Putamen (tissue), 1 donor: ENCODE measurements at places on chromosomes 2 and 18.

- no peak for DNase-seq
These were observed 386.1 kb downstream of the SOCS6 start for GRCh38 chr18:70674896-70675295.

DNA sequence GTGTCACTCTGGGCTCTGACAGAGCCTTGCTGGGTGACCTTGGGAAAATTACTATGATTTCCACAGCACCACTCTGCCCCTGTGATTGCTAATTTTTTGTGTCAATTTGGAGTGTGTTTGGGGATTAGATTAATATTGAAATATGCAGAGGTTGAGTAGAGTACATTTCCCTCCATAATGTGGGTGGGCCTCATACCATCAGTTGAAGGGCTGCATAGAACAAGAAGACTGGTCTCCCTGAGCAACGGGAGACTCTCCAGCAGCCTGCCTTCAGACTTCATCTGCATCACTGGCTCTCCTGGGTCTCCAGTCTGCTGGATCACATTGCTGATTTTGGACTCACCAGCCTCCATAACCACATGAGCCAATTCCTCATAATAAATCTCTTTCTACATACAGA, 313.7 kb downstream of the TNS1 start:
- DNase-seq, result no peak

GRCh38 chr18:2050702-2051201, 520.6 kb downstream of the METTL4 start:
- no peak for DNase-seq

GRCh38 chr18:27461957-27462356, 276.8 kb upstream of the CHST9 start:
- DNase-seq, result no peak

DNA sequence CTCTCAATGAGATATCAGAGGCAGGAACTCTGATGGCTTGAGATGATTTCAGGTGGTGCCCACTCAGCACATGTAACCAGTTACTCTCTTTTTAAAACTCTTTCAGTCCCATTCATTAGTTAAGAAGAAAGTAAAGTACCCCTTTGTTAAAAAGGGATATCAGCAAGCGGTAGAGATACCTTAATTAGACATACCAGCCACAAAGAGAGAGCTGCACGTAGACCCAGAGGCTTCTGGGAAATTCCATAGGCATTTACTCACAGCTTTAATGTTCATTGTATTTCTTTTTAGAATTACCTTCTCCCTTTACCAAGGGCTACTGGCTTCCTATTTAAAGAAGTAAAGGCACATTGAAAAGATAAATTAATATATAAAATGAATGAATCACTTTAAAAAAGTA, 63.3 kb downstream of the LYPD6B start:
- DNase-seq, result no peak

DNA sequence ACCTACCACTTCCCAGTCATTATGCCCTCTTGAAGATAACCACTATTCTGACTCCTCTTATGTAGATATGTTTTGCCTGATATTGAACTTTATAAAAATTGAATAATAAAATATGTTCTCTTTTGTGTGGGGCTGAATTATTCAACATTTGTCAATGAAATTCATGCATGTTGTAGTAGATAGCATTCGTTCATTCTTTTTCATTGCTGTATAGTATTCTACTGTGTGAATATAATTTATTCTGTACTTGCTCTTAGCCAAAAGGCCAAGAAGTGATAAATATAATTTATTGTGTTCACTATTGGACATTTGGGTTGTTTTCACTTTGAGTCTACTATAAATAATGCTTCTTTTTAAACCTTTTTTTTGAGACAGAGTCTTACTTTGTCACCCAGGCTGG, 29.0 kb downstream of the EML6 start:
- DNase-seq, result no peak

DNA sequence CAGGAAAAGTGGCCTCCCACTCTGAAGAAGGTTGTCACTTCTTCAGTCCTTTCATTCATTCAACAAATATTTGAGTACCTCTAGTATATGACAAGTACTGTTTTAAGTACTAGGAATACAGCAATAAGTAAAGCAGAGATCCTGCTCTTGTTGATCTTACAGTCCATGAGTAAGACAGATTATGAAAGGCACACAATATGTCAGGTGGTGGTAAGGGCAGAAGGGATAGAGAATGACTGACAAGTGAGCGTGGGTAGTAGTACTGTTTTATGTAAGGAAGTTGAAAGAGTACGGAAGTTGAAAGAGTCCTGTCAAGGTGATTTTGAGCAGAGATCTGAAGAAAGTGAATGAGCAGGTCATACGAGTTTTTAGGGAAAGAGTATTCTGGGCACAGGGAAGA, 111.3 kb downstream of the GALNT1 start:
- DNase-seq, result no peak

DNA sequence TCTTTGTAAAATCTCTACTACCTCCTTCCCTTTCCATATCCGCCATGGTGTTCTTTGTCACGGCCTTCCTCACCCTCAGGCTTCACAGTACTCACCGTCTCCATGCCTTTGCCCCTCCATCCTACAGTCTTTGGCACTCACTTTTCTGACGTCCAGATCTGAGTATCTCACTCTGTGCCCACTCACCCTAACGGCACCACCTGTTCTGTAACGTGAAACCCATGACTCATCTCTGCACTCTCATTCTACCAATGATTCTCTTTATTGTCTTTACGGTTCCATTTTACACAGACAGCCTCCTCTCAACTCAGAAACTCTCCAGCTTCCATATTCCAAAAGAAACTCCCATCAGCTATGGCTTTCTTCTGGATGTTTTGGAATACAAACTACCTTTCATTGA, 56.7 kb downstream of the NETO1 start:
- no peak for DNase-seq

DNA sequence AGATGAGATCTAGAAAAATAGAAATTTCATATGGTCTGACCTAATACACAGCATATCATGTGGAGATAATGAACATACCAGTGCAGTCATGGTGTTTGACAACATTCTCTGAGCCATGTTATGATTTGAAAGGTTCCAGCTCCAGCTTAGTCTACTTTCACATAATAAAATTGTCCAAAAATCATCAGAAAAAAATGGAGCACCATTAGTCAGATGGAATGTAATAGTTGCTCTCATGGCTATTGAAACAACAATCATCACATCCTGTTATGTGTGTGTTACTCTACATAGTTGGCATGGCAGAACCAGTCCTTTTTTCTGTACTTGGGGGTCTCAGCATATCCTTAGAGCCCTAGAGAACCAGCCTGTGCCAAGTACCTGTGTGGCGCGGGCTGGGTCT, 678.9 kb upstream of the FANCL start:
- DNase-seq, result no peak

- peak; percentile 61 for DNase-seq
These were observed 57.5 kb upstream of the AGPS start for GRCh38 chr2:177334940-177335543.

GRCh38 chr2:26503231-26503880, 25.4 kb upstream of the OTOF start:
- DNase-seq, result peak; percentile 24

GRCh38 chr2:16726577-16726976, 60.9 kb upstream of the CYRIA start:
- DNase-seq, result no peak

DNA sequence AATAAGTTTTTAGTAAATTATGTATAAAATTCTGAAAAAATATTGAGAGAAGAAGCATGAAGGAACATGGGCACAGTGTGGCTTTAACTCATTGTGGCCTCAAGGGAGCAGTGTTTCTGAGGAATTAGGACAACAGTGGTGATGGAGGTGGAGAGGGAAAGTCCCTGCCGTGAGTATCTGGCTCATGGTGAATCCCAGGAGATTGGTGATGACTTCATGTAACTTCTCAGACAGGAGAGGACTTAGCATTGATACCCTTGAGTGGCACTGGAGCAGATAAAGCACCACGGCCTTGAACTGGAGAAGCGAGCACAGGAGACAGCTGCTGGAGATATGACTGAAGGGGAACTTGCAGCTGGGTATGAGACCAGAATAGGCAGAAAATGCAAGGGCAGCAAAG, 35.0 kb upstream of the LRP1B start:
- DNase-seq, result no peak

DNA sequence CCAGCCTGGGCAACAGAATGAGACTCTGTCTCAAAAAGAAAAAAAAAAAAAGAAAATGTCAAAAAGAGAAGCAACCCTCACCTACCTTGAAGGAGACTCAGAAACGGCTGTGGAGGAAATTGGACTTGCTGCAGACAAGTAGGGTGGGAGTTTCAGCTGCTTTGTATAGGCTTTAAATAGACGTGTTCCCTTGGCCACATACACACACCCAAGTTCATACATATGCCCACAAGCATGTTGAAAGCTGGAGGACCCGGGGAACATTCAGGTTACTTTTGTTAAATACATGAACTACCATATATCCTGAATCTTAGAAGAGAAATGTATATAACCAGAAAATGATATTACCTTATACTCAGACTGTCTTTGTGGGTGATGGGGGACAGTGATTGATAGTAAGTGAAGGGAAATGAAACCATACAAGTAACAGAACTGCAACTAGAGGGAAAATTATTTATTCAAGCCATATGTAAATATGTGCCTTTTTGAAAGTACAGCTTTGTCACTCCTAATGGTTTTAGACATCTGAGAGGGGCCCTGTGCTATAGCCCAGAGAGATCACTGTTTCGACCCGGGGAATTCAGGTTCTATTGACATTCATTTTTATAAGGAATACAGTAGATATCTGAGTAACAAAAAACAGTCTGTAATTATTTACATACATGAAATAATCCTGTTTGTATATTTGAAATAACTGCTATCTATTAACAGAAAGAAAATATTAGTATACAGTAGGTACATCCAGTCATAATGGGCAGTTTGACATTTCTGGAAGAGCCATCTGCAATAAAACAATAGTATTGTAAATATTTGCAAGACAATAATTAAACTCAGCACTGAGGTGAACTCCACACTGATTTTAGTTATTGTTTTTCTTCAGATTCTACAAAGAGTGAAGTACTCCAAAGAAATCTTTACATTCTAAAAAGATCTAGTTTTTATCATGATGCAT, 48.0 kb upstream of the TGIF1 start:
- DNase-seq, result no peak

GRCh38 chr2:121830809-121831208, 75.4 kb downstream of the TSN start:
- DNase-seq, result no peak
